Left lung (tissue), 14 donors: ENCODE measurements at places on chromosomes 5 and 9.
A peak's percentile ranks its signal among the peaks of the same experiment; 100 is the strongest.

DNA sequence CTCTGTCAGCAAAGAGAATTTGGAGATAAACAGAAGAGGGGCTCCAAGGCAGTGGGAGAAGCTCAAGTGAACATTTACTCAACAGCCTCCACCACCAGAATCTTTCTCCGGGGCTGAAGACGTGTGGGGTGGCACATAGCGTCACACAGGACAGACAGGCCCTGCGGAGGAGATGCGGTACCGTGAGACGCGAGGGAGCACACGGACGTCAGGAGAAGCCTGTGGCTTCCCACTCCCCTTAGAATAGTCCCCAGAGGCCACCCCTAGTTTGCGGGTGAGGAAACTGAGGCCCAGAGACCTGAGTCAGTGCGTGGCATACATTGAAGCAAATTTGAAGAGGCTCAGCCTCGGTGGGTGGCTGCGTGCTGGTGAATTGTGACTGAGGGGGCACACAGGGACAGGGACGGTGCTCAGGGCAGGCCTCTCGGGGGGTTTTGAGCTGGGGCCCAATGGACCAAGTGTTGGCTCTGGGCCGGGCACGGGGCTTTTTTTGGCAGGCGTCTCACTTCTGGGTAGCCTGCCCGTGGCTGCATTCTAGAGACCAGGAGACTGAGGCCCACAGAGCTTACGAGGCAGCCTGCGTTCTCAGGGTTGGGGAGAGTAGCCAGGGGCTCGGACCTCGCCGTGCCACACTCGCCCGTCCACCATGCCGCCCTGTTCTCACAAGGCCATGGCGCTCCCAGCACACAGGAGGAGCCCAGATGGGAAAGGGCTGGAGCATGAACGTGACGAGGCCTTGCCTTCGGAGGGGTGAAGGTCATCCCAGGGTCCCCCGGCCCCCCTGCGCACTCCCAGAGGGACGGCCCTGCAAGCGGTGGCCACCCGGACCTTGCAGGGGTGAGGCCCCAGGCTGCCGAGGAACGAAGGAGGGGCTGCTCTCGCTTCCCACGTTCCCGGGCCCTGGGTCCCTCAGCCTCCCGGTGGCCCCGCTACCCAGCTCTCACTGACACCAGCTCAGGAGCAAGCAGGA is 220.6 kb downstream of the C9orf50 start:
- no peak for DNase-seq

- peak; percentile 75 for DNase-seq
Observed at GRCh38 chr9:105157171-105157583, 87.3 kb upstream of the SLC44A1 start.

GRCh38 chr5:169805937-169806700 is 169.0 kb downstream of the DOCK2 start:
- no peak for DNase-seq

GRCh38 chr9:2453106-2453505 is 168.5 kb upstream of the VLDLR start:
- DNase-seq: no peak

DNA sequence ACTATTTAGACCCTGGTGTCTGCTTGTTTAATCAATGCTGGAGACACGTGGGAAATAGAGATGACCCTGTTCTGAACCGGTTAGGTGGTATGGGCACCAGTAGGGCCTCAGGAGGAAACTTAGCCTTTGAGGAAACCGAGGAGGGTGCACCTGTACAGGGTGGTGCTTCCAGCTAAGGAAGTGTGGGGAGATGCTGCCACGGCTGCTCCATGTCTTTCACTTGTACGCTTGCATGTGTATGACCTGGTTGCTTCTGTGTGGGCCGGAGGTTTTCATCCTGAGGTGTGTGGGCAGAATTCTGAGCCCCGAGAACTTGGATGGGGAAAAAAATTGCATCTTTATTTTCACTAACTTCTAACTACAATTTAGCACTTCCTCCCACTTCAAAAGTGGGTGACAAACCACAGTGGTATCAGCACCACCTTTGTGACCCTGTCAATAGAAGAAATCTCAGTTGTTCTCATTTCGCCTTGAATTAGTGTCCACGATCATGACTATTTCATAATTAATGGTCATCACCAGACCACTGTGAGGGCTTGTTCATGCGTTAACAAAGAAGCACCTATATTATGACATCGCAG is 99.8 kb upstream of the SPATA31C2 start:
- no peak for DNase-seq

- DNase-seq: no peak
Observed at GRCh38 chr5:181281077-181281983, 20.4 kb upstream of the TRIM52 start.

- no peak for DNase-seq
Observed at GRCh38 chr5:160477266-160477970, 55.8 kb downstream of the PTTG1 start.

DNA sequence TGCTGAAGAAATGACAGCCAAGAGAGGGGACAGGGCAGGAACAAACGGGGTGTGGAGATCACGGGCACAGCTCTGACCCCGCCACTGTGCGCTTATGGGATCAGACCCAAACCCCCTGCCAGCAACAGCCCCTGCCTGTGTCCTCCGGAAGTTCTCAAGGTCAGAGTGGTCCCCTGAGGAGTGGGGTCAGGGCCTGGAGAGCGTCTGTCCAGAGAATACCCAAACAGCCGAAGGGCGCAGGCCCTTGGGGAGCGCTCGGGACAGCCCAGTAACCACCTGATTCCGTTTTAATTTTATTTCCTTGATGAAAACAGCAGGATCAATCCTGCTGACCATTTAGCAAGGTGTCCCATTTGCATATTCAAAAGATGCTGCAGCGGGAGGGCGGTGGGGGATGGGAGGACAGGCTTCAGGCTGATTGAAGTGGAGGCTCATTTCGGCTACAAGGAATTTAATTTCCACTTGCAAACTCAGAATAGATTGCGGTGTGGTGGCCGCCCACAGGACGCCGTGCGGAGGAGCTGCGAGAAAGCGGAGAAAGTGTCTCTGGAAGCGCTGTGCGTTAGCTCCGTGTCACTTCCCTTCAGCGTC is 32.6 kb upstream of the TMEM250 start:
- DNase-seq: no peak

- DNase-seq: peak; percentile 52
Observed at GRCh38 chr5:172455511-172456061, 1.3 kb upstream of the SH3PXD2B start.

DNA sequence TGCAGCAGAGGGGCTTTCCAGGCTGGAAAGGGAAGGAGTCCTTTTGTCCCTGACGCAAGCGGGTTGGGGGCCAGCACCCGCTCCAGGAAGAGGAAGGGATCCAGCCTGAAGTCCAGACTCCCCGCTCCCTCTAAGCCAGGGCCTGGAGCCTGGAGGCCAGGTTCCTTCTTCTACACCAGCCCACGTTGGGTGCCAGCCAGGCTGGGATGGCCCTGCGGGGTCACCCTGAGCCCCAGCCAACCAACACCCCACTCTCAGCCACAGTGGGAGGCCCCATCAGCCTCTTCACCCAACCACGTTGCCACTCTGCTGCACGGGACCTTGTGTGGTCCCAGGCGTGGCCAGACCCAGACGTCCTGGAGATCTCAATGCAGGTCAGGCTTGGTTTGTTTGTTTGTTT is 970 bp upstream of the FUT7 start:
- DNase-seq: peak; percentile 91

- DNase-seq: no peak
Observed at GRCh38 chr9:86141843-86142242, 42.5 kb upstream of the GOLM1 start.

DNA sequence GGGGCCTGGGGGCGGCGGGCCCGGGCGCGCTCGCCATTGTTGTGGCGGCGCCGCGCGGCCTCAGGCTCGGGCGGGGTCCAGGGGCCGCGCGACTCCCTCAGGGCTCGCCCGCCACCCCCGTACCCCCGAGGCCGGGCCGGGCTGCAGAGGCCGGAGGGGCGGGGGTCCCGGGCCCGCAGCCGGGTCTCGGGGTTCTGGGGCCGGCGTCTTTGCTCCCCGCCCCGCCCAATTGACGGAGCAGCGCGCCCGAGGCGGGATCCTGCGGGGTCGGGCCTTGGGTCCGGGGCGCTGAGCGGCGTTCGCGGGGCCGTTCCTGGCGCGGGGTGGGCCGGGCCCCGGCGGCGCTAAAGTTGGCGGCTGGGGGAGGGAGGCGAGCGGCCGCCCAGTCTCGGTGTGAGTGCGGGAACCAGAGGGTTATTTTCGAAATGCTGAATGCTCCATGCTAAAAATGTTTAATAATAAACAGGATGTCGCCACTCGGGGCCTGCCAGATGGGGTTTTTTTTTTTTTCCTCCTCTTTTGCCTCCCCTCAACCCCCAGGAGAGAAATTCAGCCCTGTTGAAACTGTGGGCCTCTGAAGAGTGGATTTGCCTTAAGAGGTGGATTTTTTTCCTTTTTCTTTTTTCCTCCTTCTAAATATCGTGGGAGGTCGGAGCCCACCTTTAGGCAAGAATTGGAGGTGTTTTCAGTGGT is 724 bp downstream of the PRRC2B start:
- peak; percentile 90 for DNase-seq

- DNase-seq: no peak
Observed at GRCh38 chr9:75128535-75128934, 40.2 kb downstream of the OSTF1 start.

DNA sequence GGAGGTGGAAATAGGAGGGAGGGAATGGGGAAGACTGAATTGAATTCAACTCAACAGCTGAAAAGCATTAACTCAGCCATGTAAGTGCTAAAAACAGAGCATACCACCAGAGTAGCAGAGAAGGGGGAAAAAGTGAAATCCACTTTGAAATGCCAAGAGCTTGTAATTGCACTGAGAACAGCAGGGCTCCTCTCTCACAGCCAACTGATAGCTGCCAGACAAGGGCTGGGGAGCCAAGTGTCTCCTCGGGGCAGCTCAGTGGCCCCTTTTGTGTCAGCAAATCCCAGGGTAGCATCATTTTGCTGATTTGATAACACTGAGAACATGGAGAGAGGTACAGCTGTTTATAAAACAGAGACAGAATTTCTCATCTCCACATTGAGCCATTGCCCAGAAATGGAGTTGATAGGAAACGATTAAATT is 182.5 kb downstream of the FRMD3 start:
- peak; percentile 9 for DNase-seq

- DNase-seq: peak; percentile 83
Observed at GRCh38 chr5:138336952-138337684, 948 bp upstream of the FAM53C start.

DNA sequence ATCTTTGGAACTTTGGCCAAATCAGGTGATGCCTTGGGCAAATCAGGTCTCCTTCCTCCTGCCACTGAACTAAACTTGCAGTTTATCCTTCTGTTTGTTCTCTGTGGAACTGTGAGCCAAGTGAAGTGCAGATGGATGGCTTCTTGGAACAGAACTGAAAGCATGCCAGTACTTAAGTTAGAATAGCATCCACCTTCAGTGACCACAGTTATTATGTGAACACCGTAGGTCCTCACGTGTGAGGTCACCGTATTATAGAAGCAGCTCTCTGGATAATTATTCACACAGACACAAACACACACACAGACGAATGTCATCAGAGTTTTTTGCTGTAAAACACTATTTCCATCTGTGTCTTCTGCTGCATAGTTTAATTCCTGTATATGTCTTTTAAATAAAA is 162.6 kb downstream of the EFNA5 start:
- no peak for DNase-seq

GRCh38 chr5:6637590-6637989 is 4.3 kb downstream of the SRD5A1 start:
- no peak for DNase-seq

GRCh38 chr5:14864181-14864812 is 7.3 kb downstream of the ANKH start:
- DNase-seq: no peak

DNA sequence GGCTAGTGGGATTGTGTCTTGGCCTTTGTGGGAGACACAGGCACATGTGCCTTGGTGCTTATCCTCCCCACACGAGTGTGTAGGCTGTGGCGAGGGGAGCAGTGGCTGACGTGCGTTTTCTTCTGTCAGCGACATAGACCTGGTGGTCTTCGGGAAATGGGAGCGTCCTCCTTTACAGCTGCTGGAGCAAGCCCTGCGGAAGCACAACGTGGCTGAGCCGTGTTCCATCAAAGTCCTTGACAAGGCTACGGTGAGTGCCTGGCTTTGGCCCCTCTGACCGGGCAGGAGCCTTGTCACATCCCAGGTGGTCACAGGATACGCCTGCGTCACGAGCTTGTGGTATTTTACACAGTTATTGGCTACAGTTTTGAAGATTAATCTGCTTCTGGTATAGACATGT is 26.4 kb downstream of the TENT4A start:
- no peak for DNase-seq

- no peak for DNase-seq
Observed at GRCh38 chr5:170795154-170795553, 11.6 kb downstream of the GABRP start.

DNA sequence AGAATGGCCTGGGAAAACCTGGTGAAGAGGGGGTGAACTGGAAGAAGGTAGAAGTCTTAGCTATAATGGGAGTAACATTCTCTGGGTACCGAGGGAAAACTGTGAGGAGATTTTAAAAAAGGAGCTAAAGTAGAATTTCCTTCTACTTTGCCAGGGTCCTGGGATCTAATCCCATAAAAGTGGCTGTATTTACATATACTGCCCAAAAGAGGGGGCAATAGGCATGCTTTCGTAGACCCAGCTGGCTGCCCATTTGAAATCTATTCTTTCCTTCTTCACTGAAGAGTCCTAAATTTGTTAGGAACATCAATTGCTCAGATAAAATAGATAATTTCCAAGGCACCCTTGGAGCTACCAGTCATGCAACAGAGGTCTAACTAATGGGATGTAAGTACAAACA is 159.2 kb downstream of the CDC42SE2 start:
- DNase-seq: no peak

GRCh38 chr5:109574985-109575384 is 114.7 kb upstream of the MAN2A1 start:
- DNase-seq: no peak

- DNase-seq: no peak
Observed at GRCh38 chr5:37275511-37275910, 26.3 kb upstream of the CPLANE1 start.

DNA sequence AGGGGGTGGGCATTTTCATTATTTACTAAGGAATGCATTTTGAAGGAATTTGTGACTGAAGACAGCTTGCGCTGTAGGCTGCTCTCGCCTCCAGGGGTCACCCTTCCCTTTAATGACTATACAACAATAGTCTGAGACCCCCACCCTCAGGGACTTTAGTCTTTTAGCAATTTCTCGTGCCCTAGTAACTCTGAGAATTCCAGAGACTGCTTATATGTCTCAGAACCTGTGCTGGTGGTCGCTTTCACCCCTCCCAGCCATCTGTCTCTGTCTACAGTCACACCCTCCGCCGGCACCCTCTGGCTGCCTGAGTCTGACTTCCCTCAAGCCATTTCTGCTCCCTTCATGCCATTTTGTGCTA is 671.4 kb downstream of the NR2F1-AS1 start:
- no peak for DNase-seq

GRCh38 chr5:107930092-107930491 is 259.4 kb upstream of the EFNA5 start:
- no peak for DNase-seq

GRCh38 chr9:84271921-84272556 is 68.5 kb downstream of the SLC28A3 start:
- no peak for DNase-seq

- no peak for DNase-seq
Observed at GRCh38 chr9:134320868-134321471, 5.3 kb upstream of the RXRA start.

DNA sequence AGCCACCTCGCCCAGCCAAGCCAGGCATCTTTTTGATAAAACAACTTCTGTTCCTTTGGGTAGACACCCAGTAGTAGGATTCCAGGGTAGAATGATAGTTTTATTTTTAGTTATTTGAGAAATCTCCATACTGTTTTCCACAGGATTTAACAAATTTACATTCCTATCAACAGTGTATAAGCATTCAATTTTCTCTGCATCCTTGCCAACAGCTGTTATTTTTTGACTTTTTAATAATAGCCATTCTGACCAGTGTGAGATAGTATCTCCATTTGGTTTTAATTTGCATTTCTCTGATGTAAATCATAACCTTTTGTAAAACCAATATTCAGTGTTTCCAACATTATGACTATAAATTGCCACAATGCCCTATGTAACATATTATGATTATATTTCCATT is 28.2 kb upstream of the CCNB1 start:
- no peak for DNase-seq
